Head of caudate nucleus (tissue), 42 donors: ENCODE measurements at places on chromosomes 1 and 21.

DNA sequence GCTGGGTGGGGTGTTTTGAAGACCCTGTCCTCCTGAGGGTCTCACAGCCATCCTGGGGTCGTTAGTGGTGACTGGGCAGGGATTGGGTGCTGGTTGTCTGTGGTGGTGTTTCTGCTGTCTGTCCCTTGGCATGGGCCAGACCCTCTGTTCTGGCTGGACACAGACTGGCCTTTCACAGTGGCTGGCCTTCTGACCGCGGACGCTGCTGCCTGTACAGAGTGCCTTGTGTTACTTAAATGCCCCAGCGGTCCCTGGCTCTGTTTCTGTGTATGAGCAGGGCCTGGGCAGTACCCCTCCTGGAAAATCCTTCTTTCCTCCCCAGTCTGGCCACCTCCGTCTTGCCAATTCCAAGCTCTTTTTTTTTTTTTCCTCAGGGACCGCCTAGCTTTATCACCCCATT, 50.9 kb downstream of the SH3BGR start:
- DNase-seq, result peak; percentile 66

GRCh38 chr1:102630041-102630440, 478.3 kb downstream of the COL11A1 start:
- no peak for DNase-seq

- DNase-seq, result peak; percentile 32
Measured at GRCh38 chr1:226903819-226904716, 33.7 kb downstream of the PSEN2 start.

- peak; percentile 25 for DNase-seq
Measured at GRCh38 chr1:48673332-48674105, 103.2 kb downstream of the BEND5 start.

GRCh38 chr1:33815061-33815460, 48.8 kb upstream of the HMGB4 start:
- DNase-seq, result no peak

- no peak for DNase-seq
Measured at GRCh38 chr1:230074270-230074669, 7.2 kb downstream of the GALNT2 start.

DNA sequence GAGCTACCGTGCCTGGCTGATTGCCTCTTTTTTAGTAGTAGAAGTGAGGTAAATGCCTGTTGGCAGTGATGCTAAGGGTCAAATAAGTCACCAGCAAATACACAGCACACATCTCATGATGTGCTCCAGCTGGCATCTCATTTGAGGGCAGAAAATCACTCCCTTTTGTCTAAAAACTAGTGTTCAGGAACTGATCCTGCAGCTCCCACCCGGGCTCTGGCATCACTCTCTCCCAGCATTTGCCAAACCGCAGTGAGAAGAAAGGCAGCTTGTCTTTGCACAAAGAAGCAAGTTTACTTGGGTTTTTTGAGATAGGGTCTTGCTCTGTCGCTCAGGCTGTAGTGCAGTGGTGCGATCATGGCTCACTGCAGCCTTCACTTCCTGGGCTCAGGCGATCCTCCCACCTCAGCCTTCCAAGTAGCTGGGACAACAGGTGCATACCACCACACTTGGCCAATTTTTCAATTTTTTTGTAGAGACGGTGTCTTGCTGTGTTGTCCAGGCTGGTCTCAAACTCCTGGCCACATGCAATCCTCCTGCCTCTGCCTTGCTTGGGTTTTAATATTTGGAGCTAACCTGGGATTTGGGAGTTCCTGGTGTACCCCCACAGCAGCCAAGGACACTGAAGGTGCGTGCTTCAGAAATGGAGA, 4.1 kb downstream of the RBP7 start:
- DNase-seq, result peak; percentile 67

- DNase-seq, result no peak
Measured at GRCh38 chr1:109618661-109619575, 498 bp downstream of the GNAT2 start.

- DNase-seq, result no peak
Measured at GRCh38 chr1:58732087-58732775, 32.4 kb upstream of the MYSM1 start.

GRCh38 chr21:21612466-21612865, 614.3 kb downstream of the NCAM2 start:
- peak; percentile 25 for DNase-seq

DNA sequence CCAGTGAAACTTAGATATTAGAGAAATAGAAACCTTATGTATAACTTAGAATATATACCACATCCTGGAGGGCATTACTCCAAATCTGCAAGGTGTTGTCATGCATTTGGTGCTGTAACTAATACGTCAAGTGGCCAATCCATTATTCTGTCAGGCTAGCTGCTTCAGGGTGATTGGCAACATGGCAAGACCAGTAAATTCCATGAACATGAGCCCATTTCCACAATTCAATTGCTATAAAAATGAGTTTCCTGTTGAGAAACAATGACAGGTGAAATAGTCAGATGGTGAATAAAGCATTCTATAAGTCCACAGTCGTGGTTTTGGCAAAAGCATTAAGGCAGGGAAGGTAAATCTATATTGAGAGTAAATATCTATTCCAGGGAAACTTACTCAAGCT, 566.0 kb downstream of the ADGRL2 start:
- DNase-seq, result no peak

DNA sequence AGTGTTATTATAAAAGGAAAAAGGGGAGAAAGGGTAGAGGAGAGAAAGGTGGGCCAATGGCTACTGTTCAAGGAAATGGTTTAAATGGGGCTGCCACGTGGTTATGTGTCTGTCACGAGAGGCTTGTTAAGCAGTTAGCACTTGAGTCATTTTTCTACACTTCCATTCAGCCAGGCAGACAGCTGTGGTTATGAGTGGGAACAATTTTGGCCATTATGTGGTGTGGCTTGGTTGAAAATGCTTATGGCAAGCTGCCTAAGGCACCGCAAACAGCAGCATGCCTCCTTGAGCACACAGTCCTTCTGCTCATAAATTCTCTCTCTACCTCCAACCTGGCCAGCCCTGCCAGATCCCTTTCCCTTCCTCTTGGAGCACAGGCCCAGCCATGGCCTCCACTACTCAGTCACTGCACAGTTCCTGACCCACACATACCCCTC, 3.2 kb upstream of the SRM start:
- no peak for DNase-seq

DNA sequence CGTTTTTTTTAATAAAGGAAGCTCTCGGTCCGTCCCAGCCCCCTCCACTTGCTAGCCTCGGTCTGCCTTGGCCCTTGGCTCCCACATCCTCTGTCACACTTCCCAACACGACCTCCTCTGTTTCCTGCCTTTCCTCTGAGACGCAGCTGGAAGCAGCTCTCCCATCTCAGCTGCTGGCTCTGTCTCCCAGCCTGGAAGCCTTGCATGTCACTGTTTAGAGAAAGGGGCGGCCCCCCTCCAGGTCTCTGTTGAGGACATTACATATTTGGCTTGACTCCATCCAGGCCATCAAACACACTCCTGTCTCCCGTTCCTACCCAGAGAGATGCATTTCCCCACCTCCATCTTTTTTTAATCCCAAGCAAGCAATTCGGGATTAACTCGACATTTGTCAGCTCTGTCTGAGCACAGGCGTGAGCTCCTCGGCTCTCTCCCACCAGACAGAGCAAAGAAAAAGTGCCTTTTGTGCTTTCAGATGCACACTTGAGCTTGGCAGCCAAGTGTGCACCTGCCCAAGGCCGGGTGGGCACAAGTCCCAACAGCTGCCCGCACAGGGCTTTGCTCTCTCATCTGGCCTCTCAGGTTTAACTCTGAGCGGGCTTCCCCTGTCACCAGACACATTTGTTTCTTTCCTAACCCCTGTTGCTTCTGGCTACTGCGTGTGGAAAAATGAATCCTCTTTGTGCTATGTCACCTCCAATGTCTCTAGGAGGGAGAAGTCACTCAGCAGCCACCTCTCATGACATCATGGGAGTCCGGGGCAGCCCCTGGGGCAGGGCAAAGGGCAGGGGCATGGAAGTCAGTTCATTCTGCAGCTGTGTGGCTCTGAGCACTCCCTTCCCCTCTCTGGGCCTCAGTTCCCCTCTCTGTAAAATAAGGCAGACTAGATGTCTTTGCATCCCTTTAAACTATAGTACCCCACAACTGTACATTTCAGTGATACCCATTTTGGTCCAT, 108.3 kb downstream of the KCND3 start:
- DNase-seq, result peak; percentile 26

GRCh38 chr1:31485166-31485565, 72.2 kb downstream of the SERINC2 start:
- no peak for DNase-seq

GRCh38 chr21:42513985-42514882, 582 bp downstream of the SLC37A1 start:
- no peak for DNase-seq

DNA sequence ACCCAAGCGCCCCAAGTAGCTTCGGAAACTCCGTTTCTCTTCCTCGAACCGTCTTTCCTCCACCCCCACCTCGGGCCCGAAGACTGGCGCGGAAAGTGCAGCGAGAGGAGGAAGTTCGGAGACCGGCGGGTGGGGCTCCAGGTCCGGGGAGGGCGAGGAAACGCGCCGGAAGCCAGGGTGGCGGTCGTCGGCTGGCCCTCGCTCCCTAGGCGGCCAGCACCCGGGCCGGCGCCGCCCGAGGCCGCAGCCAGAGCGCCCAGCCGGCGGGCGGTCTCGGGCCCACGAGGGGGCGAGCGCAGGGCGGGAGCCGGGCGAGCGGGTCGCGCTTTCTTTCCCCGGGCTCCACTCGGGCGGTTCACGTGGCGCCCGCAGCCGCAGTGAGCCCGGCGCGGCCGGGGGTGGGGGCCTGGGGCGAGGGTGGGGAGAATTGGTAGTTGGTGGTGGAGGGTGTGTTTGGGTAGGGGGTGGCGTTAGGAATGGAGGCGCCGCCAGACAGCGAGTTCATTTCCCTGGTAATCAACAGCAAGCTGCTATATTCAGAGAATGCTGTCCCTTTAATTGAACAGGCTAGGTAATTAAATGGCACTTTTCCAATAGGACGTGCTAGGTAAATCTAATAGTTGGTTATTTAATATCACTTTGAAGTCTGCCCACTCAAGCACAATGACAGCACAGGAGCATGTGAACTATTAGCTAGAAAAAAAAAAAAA, 6.7 kb downstream of the LMO4 start:
- DNase-seq, result peak; percentile 69

DNA sequence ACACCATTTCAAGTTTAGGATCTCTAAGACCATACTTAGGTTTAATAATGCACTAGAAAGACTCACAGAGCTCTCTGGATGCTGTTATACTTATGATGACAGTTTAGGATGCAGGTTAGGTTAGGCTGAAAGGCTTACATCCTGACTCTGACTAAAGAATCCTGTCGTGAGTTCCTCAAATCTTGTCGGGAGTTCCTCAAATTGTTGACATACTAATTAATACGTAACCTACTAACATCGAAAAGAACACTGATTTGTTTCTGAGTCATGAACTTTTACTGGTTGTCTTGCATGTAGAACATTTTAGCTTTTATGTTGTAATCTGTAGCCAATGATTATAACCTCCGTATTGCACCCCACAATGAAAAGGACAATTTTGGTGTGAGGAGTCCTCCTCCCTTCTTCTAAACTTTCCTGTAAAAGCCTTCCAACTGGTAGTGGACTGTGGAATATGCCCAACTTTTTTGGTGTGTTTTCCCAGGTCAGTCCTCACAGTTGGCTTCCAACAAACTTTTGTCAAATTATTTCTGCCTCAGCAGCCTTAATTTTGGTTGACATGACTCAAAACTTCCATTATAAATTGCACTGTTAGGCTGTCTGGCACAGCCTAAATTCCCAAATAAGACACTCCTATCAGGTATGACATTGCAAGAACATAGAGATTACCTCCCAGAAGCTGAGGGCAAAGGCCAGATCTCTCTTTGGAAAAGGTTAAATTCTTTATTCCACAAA, 107.9 kb upstream of the PALMD start:
- no peak for DNase-seq

- DNase-seq, result no peak
Measured at GRCh38 chr1:184695023-184695422, 59.6 kb downstream of the EDEM3 start.

DNA sequence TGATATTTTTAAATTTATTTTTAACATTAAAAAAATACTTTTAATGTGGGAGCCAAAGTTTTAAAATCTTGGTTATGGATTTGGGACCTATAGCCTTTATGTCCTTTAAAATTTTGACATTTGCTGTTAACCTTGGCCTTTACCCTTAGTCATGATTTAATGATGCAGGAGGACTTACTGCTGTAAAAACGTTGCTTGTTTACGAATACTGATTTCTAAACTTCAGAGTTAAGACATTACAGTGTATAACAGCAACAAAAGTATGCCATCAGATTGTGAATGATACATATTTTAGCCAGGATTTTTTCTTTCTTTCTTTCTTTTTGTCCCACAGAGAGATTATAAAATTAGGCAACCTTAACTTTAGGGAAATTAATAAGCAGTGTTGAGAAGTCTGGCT, 8.9 kb downstream of the RBM15 start:
- no peak for DNase-seq

- no peak for DNase-seq
Measured at GRCh38 chr1:151681923-151682322, 34.7 kb downstream of the CELF3 start.

GRCh38 chr1:10528066-10529014, 53.6 kb downstream of the PEX14 start:
- DNase-seq, result no peak

GRCh38 chr1:90132306-90132705, 137.4 kb downstream of the ZNF326 start:
- DNase-seq, result no peak

DNA sequence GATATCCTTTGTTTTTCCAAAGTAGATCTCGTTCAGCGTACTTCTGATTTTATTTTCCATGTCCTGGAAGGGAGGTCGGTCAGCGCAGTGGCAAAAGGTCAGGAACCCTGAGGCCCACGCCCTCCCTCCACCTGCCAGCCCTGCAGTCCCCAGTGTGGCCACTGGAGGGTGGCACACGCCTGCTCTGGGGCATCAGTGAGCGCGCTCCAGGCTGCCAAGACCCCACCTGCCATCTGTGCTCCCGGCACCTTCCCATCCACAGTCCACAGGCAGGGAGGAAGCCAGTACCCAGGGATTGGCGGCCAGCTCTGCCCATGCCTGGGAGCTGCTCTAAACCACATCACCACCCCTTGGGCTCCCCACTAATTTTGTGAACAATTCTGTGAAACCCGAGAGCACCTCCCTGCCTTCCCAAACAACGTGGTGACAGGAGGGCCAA, 32.3 kb downstream of the SLC66A1 start:
- peak; percentile 53 for DNase-seq

- no peak for DNase-seq
Measured at GRCh38 chr1:38046333-38046883, at the start of gene POU3F1. Gene POU3F1 (minus strand): TSS chr1:38046793. CDS start chr1:38046743, 50 bp downstream.
